Activated naive CD8-positive, alpha-beta T cell treated with anti-CD3 and anti-CD28 coated beads for 36 hours (primary cell): ENCODE measurements at places on chromosomes 7 and 10. TPM values are rescaled to one million over a fixed set of nuclear protein-coding genes. Genes with fewer than 3 reads are reported as not detected.

The CFAP43 gene
- total RNA-seq: not detected

The RNF32 gene
- total RNA-seq: 0.62 TPM

GRCh38 chr7:108330227-108330626, 126.0 kb downstream of the NRCAM start:
- no peaks in the 10 kb centered on the region for H3K27me3 ChIP-seq
- H3K4me1 ChIP-seq: peaks cover 36% of the 10 kb centered on the region
- H3K36me3 ChIP-seq: peaks cover 1% of the 10 kb centered on the region

- no peaks in the 10 kb centered on the region for H3K36me3 ChIP-seq
- no peak overlapping the region for H3K27ac ChIP-seq
- no peaks in the 10 kb centered on the region for H3K27me3 ChIP-seq
- H3K4me1 ChIP-seq: no peaks in the 10 kb centered on the region
- no peak overlapping the region for H3K4me3 ChIP-seq
Measured at GRCh38 chr7:157997471-157997870, 590.2 kb downstream of the PTPRN2 start.

- no peaks in the 10 kb centered on the region for H3K27me3 ChIP-seq
- H3K36me3 ChIP-seq: peaks cover 30% of the 10 kb centered on the region
- DNase-seq: peak; percentile 13
- peaks cover 31% of the 10 kb centered on the region for H3K4me1 ChIP-seq
- H3K27ac ChIP-seq: peak overlapping the region; percentile 84
Measured at GRCh38 chr7:149196151-149196704, 882 bp downstream of the ZNF282 start.

DNA sequence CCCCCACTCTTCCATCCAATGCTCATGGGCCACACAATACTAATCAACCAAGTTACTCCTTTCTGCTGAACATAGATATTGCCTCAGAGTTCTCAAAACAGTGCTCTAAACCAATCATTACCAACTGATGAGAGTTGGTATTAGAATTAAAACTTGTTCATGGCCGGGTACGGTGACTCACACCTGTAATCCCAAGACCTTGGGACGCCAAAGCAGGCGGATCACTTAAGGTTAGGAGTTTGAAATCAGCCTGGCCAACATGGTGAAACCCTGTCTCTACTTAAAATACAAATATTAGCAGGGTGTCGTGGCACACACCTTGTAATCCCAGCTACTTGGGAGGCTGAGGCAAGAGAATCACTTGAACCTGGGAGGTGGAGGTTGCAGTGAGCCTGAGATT, 8.2 kb downstream of the TM9SF3 start:
- no peaks in the 10 kb centered on the region for H3K27me3 ChIP-seq
- H3K4me3 ChIP-seq: no peak overlapping the region
- H3K4me1 ChIP-seq: peaks cover 59% of the 10 kb centered on the region
- DNase-seq: no peak
- no peak overlapping the region for H3K27ac ChIP-seq

DNA sequence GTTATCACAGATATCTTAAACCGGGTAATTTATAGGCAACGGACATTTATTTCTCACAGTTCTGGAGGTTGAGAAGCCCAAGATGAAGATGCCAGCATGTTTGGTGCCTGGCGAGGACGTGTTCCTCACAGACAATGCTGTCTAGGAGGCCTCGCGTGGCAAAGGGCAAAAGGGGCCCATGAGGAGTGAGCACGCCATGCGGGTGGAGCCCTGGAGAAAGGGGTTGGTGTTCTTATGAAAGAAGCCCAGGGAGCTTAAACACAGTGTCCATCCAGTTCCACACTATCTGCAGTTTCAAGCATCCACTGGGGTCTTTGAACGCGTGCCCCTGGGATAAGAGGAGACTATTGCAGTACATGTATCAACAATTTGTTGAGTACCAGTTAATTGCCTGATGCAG, 51.4 kb downstream of the CXCL12 start:
- H3K27me3 ChIP-seq: peaks cover 9% of the 10 kb centered on the region
- H3K4me1 ChIP-seq: no peaks in the 10 kb centered on the region
- no peak overlapping the region for H3K4me3 ChIP-seq
- H3K36me3 ChIP-seq: no peaks in the 10 kb centered on the region
- H3K27ac ChIP-seq: no peak overlapping the region

- no peak overlapping the region for H3K27ac ChIP-seq
- peaks cover 13% of the 10 kb centered on the region for H3K4me1 ChIP-seq
- H3K36me3 ChIP-seq: no peaks in the 10 kb centered on the region
- DNase-seq: no peak
- H3K4me3 ChIP-seq: no peak overlapping the region
Measured at GRCh38 chr10:91012502-91012901, 91.6 kb upstream of the ANKRD1 start.

- H3K27me3 ChIP-seq: peaks cover 15% of the 10 kb centered on the region
- no peak overlapping the region for H3K27ac ChIP-seq
- DNase-seq: no peak
- no peak overlapping the region for H3K4me3 ChIP-seq
- H3K36me3 ChIP-seq: no peaks in the 10 kb centered on the region
- peaks cover 9% of the 10 kb centered on the region for H3K4me1 ChIP-seq
Measured at GRCh38 chr7:5582532-5582935, 158.9 kb upstream of the TNRC18 start.
